Erythroblast (primary cell): ENCODE measurements at places on chromosomes 4 and X.

DNA sequence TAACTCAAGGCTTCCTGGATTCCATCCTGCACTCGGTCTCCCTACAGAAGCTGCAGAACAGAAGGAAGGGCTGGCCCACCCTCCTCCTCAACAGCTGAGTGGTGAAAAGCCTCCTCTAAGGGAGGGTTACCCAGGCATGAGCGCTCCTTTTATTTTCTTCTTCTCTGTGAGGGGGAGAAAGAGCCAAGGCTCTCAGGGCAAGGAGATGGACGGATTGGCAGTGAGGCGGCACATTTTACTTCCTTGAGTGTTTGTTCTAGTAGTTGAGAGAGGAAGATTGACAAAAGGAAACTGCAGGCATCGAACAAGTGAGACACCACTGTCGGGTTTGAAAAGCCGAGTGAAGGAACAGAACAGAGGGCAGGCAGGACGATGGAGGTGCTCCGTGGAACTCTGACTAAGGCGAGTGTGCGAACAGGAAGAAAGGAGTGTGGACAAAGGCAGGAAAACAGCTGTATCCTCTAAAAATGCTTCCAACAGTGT lies 38.4 kb upstream of the STS start:
- no peak for DNase-seq

DNA sequence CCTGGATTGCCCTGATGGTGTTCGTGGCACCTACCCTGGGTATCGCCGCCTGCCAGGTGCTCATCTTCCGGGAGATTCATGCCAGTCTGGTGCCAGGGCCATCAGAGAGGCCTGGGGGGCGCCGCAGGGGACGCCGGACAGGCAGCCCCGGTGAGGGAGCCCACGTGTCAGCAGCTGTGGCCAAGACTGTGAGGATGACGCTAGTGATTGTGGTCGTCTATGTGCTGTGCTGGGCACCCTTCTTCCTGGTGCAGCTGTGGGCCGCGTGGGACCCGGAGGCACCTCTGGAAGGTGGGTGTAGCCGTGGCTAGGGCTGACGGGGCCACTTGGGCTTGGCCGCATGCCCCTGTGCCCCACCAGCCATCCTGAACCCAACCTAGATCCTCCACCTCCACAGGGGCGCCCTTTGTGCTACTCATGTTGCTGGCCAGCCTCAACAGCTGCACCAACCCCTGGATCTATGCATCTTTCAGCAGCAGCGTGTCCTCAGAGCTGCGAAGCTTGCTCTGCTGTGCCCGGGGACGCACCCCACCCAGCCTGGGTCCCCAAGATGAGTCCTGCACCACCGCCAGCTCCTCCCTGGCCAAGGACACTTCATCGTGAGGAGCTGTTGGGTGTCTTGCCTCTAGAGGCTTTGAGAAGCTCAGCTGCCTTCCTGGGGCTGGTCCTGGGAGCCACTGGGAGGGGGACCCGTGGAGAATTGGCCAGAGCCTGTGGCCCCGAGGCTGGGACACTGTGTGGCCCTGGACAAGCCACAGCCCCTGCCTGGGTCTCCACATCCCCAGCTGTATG lies 1.8 kb downstream of the AVPR2 start:
- no peak for DNase-seq

GRCh38 chr4:21949073-21949457 lies 493 bp upstream of the KCNIP4 start:
- DNase-seq: no peak

- peak; percentile 87 for DNase-seq
Observed at GRCh38 chr4:169254546-169254983, 16.2 kb downstream of the SH3RF1 start.

GRCh38 chr4:74370912-74371311 lies 6.0 kb downstream of the EREG start:
- peak; percentile 74 for DNase-seq

DNA sequence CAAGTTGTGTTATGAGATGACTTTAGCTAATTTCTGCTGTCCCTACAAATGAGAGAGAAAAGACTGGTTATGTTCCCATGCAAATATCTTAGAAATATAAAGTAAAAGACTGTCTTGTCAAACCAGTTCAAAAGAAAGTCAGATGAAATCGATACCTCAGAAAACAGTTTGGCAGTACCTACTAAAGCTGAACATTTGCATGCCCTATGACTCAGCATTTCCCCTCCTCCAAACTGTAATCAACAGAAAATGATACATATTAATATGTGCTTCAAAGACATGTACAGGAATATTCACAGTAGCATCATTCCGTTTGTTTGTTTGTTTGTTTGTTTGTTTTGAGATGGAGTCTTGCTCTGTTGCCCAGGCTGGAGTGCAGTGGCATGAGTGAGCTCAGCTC lies 90.3 kb downstream of the ARX start:
- DNase-seq: no peak

DNA sequence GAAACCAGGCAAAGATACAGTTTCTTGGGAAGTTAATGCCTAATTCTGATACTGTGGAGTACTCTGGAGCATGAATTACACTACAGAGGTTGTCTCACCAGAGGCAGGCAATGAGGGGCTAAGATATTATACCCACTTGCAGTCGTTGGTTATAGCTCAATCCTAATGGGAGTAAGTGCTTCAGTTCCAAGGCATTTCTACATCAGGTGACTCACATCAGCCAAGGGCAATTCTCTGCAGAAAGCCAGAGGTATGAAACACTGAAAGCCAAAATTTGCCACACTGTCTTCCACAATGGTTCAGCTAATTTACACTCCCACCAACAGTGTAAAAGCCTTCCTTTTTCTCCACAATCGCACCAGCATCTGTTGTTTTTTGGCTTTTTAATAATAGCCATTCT lies 174.0 kb upstream of the IL15 start:
- DNase-seq: no peak

GRCh38 chr4:10891866-10892265 lies 207.3 kb upstream of the CLNK start:
- no peak for DNase-seq

- no peak for DNase-seq
Observed at GRCh38 chr4:110034026-110034393, 121.3 kb downstream of the EGF start.

DNA sequence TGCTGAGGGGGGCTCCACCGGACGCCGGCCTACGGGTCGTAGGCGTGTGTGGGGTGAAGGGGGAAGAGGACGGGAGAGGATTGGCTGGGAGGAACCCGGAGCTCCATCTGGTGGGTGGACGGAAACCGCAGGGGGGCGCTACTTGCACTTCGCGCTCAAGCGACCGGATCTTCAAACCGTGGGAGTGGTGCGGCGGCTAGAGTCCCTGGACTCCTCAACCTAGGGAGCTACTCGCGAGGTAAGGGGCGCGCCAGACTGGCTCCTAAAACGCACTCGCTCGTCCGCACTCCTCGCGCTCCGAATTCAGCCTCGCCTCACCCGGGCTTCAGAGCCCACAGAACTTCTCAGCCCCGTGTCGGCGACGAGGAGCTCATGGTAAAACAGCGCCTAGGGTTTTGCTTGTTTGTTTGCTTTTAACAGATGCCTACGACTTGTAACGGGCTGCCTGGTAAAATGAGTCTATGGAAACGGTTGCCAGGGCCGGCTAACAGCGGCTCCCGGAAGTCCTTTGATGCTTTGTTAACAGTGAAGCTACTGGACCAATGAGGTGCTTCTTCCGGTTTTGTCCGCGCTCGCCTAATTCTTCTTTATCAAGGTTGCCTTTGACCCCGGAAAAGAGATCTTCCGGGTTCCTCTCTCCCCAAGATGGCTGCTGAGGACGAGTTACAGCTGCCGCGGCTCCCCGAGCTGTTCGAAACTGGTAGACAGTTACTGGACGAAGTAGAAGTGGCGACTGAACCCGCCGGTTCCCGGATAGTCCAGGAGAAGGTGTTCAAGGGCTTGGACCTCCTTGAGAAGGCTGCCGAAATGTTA lies at the start of gene IGBP1:
IGBP1 (plus strand) TSS at position 145 of the 813 bp plus-strand sequence; CDS start at position 646, 501 bp downstream.
- peak; percentile 91 for DNase-seq

DNA sequence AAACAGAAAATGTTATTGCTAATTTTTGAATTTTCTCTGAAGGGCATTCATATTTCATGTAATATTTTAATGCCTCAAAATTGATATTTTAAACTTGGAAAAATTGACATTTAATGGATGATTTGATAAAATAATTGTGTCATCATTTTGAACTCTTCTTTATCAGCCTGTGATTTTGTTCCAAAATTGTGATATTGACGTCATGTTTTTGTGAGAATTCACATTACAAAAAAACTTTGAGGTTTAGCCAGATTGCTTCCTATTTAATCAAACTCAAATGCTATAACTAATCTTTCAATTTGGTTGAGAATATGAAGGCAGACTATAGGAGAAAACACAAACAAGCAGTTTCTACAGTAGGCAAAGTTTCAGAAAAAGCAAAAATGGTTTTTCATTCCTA lies 137.4 kb downstream of the GRIA2 start:
- DNase-seq: no peak

- no peak for DNase-seq
Observed at GRCh38 chr4:111812114-111812513, 333.1 kb upstream of the FAM241A start.

GRCh38 chr4:105619188-105619931 lies 66.9 kb downstream of the ARHGEF38 start:
- DNase-seq: peak; percentile 84

- DNase-seq: no peak
Observed at GRCh38 chr4:165667969-165668368, 205.1 kb upstream of the TLL1 start.

DNA sequence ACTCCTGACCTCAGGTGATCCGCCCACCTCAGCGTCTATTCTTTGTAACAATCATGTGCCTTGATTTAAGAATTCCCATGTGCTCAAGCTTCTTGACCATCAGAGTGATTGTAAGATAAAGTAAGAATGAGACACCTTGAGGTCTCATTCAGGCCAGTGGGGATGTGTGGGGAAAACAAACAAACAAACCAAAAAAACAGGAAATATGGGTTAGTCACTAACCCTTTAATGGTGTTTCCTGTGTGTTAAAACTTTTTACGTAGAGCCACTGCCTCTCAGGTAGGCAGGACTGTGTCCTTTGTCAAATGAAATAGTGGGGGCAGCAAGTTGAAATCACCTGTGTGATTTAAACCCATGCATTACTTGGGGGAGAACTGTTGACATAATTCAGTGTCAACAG lies 91.5 kb upstream of the DHRSX start:
- DNase-seq: no peak

GRCh38 chr4:8917868-8918783 lies 46.5 kb upstream of the HMX1 start:
- DNase-seq: peak; percentile 26

DNA sequence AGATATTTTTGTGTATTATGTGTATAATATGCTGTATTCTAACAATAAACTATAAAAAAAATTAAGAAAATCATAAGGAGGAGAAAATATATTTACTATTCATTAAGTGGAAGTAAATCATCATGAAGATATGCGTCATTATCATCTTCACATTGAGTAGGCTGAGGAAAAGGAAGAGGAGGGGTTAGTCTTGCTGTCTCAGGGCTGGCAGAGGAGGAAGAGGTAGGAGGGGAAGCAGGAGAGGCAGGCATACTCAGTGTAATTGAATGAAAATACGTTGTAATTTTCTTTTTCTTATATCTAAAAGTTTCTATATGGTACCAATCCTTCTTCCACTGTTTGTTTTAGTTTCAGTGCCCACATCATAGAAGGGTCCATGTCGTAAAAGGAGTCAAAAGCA lies 9.8 kb upstream of the TMEM185A start:
- DNase-seq: no peak

GRCh38 chr4:121564840-121565375 lies 131.9 kb downstream of the ANXA5 start:
- DNase-seq: no peak

DNA sequence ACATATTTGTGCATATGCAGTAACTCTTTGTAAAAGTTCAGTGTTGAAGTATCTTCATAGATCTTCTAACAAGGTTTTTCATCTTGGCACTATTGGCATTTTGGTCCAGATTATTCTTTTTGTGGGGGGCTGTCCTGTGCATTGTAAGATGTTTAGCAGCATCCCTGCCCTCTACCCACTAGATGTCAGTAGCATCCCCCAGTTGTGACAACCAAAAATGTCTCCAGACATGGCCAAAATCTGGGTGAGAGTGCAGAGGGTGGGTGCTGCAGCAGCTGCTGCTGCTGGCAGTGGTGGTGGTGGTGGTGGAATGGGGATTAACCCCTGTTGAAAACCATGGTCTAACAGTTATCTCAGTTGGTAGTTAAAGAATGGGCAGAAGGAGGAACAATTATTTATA lies 370.0 kb downstream of the GPAT3 start:
- no peak for DNase-seq

- no peak for DNase-seq
Observed at GRCh38 chrX:82127228-82128123, 925.6 kb downstream of the SH3BGRL start.

DNA sequence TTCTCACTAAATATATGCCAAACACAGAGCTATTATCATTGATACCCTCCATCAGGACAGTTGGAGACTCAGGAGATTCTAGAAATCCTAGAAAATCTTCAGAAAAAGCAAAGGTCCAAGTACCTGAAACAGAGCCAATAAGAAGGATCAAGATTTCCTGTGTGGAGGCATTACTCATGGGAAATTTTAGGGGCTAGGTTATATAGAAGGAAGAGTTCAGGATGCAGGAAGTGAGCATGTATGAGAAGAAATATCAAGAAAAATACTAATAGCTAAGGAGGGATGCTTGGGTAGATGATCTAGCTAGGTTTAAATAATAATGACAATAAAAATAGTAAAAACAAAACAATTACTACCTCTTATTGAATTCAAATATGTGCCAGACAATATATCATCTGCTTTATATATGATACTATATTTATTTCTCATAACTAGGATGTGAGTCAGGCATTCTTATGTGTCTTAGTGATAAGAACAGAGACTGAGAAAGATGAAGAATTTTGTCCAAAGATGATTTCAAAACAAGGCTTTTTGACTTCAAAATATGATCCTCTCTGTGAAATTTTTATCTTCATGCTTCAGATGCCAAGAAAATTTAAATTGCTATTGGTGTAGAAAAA lies 66.4 kb upstream of the HHIP start:
- no peak for DNase-seq

DNA sequence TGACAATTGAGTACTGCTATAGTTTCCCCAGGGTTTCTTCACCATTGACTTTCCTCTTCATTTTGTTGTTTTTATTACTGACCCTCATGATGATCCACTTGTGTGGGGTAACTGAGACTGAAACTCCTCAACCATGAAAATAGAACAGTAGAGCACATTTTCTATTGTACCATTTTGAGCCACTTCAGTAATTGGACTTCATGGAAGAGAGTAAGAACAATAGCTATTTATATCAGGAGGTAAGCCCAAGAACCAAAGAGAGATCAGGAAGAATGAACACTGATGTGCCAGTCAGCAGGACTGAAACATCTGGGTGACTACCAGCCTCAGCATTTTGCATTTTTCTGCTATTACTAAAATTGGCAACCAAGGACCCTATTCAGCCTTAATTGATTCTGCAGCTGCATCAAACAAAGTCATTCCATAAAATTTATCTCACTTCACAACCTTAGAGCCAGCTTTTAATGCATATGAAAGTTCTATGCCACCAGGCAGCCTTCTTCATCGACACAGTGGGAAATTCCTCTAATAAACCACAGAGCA lies 151.4 kb downstream of the BANK1 start:
- DNase-seq: no peak

GRCh38 chr4:152805818-152806217 lies 26.1 kb downstream of the ARFIP1 start:
- DNase-seq: no peak
